ENCODE measurements at places on chromosomes 1 and 21. TPM values are rescaled to one million over a fixed set of nuclear protein-coding genes. Genes with fewer than 3 reads are reported as not detected.

The ZP4 gene
- total RNA-seq: not detected

The WNT2B gene
- total RNA-seq: 0.38 TPM

The PTCH2 gene
- total RNA-seq: 1.8 TPM

The KIF14 gene
- total RNA-seq: 0.33 TPM

The C1orf185 gene
- not detected for total RNA-seq

The SNX7 gene
- 1.3 TPM for total RNA-seq

The IER5 gene
- total RNA-seq: 26.6 TPM

The RLF gene
- total RNA-seq: 17.7 TPM

The AHCTF1 gene
- 53.8 TPM for total RNA-seq

The TESK2 gene
- total RNA-seq: 5.5 TPM

GRCh38 chr1:11984121-11984520, 3.9 kb downstream of the MFN2 start:
- H3K4me1 ChIP-seq: peaks cover 9% of the 10 kb centered on the region
- peaks cover 11% of the 10 kb centered on the region for H3K36me3 ChIP-seq
- H3K27ac ChIP-seq: no peak overlapping the region
- no peak for DNase-seq

- H3K4me3 ChIP-seq: no peak overlapping the region
- DNase-seq: no peak
- H3K36me3 ChIP-seq: no peaks in the 10 kb centered on the region
- H3K27ac ChIP-seq: no peak overlapping the region
- H3K4me1 ChIP-seq: peaks cover 22% of the 10 kb centered on the region
- H3K27me3 ChIP-seq: no peaks in the 10 kb centered on the region
These were observed 3.8 kb downstream of the SMG7 start for GRCh38 chr1:183476081-183476480.

GRCh38 chr1:64875101-64875500, 91.2 kb downstream of the JAK1 start:
- H3K27me3 ChIP-seq: no peaks in the 10 kb centered on the region
- H3K36me3 ChIP-seq: peaks cover 74% of the 10 kb centered on the region
- H3K27ac ChIP-seq: no peak overlapping the region
- no peak for DNase-seq
- H3K4me1 ChIP-seq: peaks cover 38% of the 10 kb centered on the region

DNA sequence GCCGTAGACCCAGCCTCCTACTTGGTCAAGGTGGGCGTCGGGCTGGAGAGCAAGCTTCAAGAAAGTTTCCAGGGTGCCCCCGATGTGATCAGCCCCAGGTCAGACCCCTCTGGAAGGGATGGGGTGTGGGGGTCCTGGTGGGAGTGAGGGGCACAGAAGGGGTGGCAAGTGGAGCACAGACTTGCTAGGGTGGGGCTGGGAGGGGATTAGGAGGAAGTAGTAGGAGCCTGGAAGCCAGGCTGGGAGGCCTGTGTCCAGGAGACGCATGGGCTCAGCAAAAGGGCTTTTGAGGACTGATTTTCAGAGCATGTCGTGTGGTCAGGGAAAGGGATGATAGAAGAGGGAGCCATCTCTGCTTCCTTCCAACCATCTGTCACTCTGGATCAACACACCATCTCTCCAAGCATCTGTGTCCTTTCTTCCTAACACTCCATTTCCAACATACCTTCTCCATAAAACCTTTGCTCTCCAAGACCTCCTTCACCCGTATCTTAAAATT, 8.5 kb downstream of the TRIM46 start:
- peaks cover 3% of the 10 kb centered on the region for H3K4me1 ChIP-seq
- no peak for DNase-seq
- no peak overlapping the region for H3K4me3 ChIP-seq
- peaks cover 25% of the 10 kb centered on the region for H3K36me3 ChIP-seq
- no peaks in the 10 kb centered on the region for H3K27me3 ChIP-seq

DNA sequence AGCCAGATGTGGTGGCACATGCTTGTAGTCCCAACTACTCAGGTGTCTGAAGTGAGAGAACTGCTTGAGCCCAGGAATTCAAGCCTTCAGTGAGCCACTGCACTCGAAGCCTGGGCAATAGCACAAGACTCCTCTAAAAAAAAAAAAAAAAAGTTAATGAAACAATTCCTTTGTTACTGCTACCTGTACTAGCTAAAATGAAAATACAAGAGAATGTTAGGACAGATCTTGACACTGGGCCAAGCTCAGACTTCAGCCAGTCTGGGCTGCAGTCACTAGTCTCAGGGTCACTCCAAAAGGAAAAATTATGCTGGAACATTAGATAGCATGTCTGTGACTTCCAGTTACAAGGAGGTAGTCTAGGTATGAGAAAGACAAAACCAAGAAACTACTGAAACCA, 56.5 kb downstream of the TRIM33 start:
- H3K36me3 ChIP-seq: peaks cover 45% of the 10 kb centered on the region
- H3K27me3 ChIP-seq: no peaks in the 10 kb centered on the region
- no peaks in the 10 kb centered on the region for H3K4me1 ChIP-seq
- H3K4me3 ChIP-seq: no peak overlapping the region

GRCh38 chr1:2098839-2099785, 48.9 kb downstream of the PRKCZ start:
- no peaks in the 10 kb centered on the region for H3K4me1 ChIP-seq
- H3K27me3 ChIP-seq: no peaks in the 10 kb centered on the region
- DNase-seq: no peak
- no peak overlapping the region for H3K27ac ChIP-seq
- H3K36me3 ChIP-seq: no peaks in the 10 kb centered on the region

DNA sequence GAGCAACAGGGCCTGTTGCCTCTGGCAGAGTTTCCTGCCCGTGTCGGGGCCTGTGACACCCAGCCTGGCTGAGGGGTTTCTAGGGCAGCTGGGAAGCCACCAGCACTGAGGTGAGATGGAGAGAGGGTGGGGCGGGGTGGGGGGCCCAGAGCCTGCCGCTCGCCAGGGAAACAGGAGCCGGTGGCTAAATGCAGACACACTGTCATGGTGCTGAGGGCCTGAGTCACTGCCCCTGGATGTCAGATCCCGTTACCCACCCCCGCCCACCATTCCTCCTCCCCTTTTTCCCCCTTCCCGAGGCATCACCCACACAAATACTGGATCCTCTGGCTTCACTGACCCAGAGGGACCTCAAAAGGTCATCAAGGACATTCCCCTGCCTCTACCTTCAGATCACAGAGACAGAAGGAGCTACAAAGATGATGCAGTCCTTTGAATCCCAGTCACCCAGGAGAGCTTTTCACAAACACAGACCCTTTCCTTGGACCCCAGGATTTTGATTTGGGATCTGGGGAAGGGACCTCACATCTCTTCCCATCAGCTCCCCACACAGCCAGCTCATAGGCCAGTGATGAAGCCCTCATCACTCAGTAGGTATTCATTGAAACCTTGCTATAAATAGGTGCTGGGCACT, 1.9 kb upstream of the HSPB7 start:
- H3K36me3 ChIP-seq: no peaks in the 10 kb centered on the region
- no peaks in the 10 kb centered on the region for H3K4me1 ChIP-seq
- H3K27ac ChIP-seq: no peak overlapping the region
- peaks cover 37% of the 10 kb centered on the region for H3K27me3 ChIP-seq
- H3K4me3 ChIP-seq: no peak overlapping the region

GRCh38 chr21:25467896-25468295, 139.4 kb downstream of the MRPL39 start:
- no peaks in the 10 kb centered on the region for H3K36me3 ChIP-seq
- no peak overlapping the region for H3K4me3 ChIP-seq
- no peak for DNase-seq
- no peak overlapping the region for H3K27ac ChIP-seq
- no peaks in the 10 kb centered on the region for H3K27me3 ChIP-seq
- H3K4me1 ChIP-seq: no peaks in the 10 kb centered on the region

GRCh38 chr1:169879034-169879840, 14.5 kb downstream of the SCYL3 start:
- H3K4me3 ChIP-seq: no peak overlapping the region
- H3K36me3 ChIP-seq: peaks cover 9% of the 10 kb centered on the region
- H3K4me1 ChIP-seq: no peaks in the 10 kb centered on the region

GRCh38 chr1:27074175-27074780, 61.6 kb upstream of the TENT5B start:
- H3K27me3 ChIP-seq: peaks cover 23% of the 10 kb centered on the region
- H3K4me3 ChIP-seq: no peak overlapping the region
- no peaks in the 10 kb centered on the region for H3K4me1 ChIP-seq

- H3K27ac ChIP-seq: no peak overlapping the region
- H3K36me3 ChIP-seq: no peaks in the 10 kb centered on the region
- H3K4me1 ChIP-seq: no peaks in the 10 kb centered on the region
- no peak overlapping the region for H3K4me3 ChIP-seq
- no peak for DNase-seq
- H3K27me3 ChIP-seq: no peaks in the 10 kb centered on the region
These were observed 73.9 kb downstream of the SCCPDH start for GRCh38 chr1:246798107-246798506.

- H3K27ac ChIP-seq: no peak overlapping the region
- H3K4me3 ChIP-seq: no peak overlapping the region
- no peak for DNase-seq
- H3K36me3 ChIP-seq: no peaks in the 10 kb centered on the region
These were observed 54.5 kb downstream of the PAPPA2 start for GRCh38 chr1:176517484-176517883.

DNA sequence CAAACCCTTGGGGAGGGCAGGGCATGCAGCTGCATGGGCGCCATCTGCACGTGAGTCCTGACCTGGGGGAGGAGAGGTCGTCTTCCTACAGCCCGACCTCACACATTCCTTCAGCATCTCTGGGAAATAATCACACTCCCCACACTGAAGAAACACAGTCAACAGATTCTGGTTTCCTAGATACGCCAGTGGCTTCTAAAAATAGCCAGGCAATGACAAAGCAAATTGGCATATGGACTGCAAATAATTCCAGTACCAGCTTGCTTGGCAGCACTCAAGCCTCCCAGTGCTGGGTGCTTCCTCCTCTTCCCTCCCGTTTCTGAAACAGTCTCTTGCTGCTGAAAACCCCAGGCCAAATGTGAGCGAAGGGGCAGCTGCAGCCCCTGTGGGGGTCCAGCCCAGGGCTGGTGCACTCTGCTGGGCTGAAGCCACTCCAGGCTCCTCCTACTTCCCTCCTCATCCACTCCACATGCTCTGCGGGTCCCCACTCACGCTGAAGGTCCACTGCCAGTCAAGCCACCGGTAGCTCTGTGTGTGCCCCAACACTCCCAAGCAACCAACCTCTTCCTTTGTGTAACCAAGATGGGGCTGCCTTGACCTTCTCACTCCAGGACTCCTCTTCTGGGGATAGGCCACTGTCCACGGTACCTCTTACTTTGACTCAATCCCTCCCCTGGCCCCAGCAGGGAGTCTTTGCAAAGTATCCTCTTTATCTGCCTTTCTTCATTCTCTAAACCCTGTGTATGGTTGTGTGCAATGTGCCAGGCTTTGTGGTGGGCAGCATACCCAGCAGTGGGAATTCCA, 69.0 kb downstream of the KCND3 start:
- H3K27me3 ChIP-seq: peaks cover 27% of the 10 kb centered on the region
- no peaks in the 10 kb centered on the region for H3K4me1 ChIP-seq
- no peaks in the 10 kb centered on the region for H3K36me3 ChIP-seq
- H3K4me3 ChIP-seq: no peak overlapping the region
- DNase-seq: no peak
- H3K27ac ChIP-seq: no peak overlapping the region

- no peaks in the 10 kb centered on the region for H3K27me3 ChIP-seq
- H3K27ac ChIP-seq: no peak overlapping the region
- no peak overlapping the region for H3K4me3 ChIP-seq
- no peak for DNase-seq
These were observed 43.4 kb downstream of the LTN1 start for GRCh38 chr21:28949318-28949717.

- no peaks in the 10 kb centered on the region for H3K36me3 ChIP-seq
- H3K27me3 ChIP-seq: no peaks in the 10 kb centered on the region
- no peaks in the 10 kb centered on the region for H3K4me1 ChIP-seq
- DNase-seq: no peak
- no peak overlapping the region for H3K4me3 ChIP-seq
These were observed 7.5 kb upstream of the CSRP1 start for GRCh38 chr1:201514466-201514865.

DNA sequence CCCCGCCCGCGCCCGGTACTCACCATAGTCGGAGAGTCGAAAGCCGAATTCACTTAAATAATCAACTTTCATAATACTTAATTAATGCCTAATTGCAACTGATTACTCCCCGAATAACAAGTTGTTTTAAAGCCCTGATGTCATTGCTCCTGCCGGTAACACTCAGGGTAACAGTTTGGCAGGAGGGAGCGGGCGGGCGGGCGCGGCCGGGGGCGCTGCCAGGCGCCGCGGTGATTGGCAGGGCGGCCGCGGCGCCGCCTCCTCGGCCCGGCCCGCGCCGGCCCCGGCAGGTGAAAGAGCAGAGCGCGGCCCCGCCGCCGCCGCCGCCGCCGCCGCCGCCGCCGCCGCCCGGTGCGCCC, 102.2 kb downstream of the CASZ1 start:
- peak; percentile 52 for DNase-seq
- H3K27ac ChIP-seq: peak overlapping the region; percentile 55
- no peaks in the 10 kb centered on the region for H3K36me3 ChIP-seq
- H3K4me3 ChIP-seq: peak overlapping the region; percentile 62

- H3K27me3 ChIP-seq: no peaks in the 10 kb centered on the region
- no peak for DNase-seq
- H3K27ac ChIP-seq: no peak overlapping the region
- no peaks in the 10 kb centered on the region for H3K4me1 ChIP-seq
- H3K36me3 ChIP-seq: no peaks in the 10 kb centered on the region
- H3K4me3 ChIP-seq: no peak overlapping the region
These were observed 83.8 kb downstream of the WDR3 start for GRCh38 chr1:118013336-118013735.

GRCh38 chr1:218674280-218674773, 329.2 kb downstream of the TGFB2 start:
- no peaks in the 10 kb centered on the region for H3K27me3 ChIP-seq
- no peaks in the 10 kb centered on the region for H3K36me3 ChIP-seq
- H3K27ac ChIP-seq: no peak overlapping the region
- no peaks in the 10 kb centered on the region for H3K4me1 ChIP-seq

- H3K36me3 ChIP-seq: peaks cover 4% of the 10 kb centered on the region
- peak overlapping the region; percentile 79 for H3K27ac ChIP-seq
- DNase-seq: no peak
- H3K27me3 ChIP-seq: no peaks in the 10 kb centered on the region
- peaks cover 3% of the 10 kb centered on the region for H3K4me1 ChIP-seq
These were observed 1.5 kb downstream of the EPRS1 start for GRCh38 chr1:220044678-220045355.

GRCh38 chr21:7916329-7917303, 2604.8 kb upstream of the TPTE start:
- H3K4me1 ChIP-seq: no peaks in the 10 kb centered on the region
- H3K27me3 ChIP-seq: no peaks in the 10 kb centered on the region
- H3K27ac ChIP-seq: no peak overlapping the region
- no peaks in the 10 kb centered on the region for H3K36me3 ChIP-seq
- H3K4me3 ChIP-seq: no peak overlapping the region

GRCh38 chr21:33977017-33977720, 61.6 kb upstream of the ATP5PO start:
- peaks cover 27% of the 10 kb centered on the region for H3K4me1 ChIP-seq
- peak overlapping the region; percentile 85 for H3K27ac ChIP-seq
- DNase-seq: no peak
- H3K36me3 ChIP-seq: no peaks in the 10 kb centered on the region
